ENCODE measurements at places on chromosomes 11 and 22.

GRCh38 chr22:23233084-23233531 is 52.8 kb downstream of the BCR start:
- no peak for DNase-seq

GRCh38 chr11:420054-420910 is 5.5 kb upstream of the SIGIRR start:
- no peak for DNase-seq

DNA sequence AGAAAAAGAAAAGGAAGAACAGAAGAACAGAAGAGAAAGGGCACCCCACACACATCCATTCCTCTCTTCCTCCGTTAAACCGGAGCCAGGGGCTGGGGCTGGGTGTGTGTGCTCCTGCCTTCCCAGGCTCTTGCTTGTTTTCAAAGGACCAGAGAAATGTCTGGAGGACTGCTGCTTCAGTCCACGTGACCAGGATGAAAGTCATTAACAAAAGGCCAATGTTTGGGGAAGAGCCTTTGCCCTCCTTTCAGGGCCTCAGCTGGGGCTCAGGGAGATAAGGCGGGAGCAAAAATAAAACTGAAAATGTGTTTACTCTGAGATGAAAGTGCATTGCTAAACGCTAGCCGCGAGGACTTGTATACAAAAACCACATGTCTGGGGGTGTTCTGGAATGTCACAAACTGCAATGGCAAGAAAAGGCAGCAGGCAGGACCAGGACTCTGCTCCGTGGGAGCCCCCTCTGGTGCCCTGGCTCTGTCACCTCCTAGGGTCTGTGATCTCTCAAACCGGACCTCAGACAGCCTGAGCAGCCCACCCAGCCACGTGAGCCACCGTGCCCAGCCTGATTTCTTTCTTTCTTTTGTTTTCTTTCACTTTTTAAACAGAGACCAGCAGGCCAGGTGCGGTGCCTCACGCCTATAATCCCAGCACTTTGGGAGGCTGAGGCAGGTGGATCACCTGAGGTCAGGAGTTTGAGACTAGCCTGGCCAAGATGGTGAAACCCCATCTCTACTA is 31.6 kb upstream of the MYH9 start:
- DNase-seq: peak; percentile 78

DNA sequence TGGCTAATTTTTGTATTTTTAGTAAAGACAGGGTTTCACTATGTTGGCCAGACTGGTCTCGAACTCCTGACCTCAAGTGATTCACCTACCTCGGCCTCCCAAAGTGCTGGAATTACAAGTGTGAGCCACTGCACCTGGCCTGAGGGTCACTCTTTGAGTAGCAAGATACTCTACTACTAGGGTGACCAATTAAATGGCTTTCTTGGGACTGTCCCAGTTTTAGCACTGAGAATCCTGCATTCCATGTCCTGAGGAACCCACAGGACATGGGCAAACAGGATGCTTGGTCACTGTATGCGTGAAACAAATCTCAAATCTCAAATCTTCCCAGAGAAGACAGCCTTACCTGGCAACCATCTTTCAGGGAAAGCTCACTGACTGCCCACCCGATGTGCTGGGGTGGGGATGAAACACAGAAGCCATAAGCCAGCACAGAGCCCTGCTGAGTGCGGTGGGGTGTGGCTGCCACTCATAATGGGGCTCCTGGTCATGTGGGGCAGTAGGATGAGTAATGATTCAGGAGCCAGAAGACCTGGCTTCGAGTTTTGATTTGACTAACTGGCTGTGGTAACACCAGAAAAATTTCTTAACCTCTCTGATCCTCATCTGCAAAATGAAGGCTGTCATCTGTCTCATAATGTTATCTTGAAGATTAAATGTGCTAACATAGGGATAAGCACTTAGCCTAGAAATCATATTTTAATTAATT is 11.5 kb downstream of the CLMP start:
- DNase-seq: no peak

GRCh38 chr11:57502870-57503269 is 12.6 kb downstream of the SLC43A1 start:
- DNase-seq: no peak

DNA sequence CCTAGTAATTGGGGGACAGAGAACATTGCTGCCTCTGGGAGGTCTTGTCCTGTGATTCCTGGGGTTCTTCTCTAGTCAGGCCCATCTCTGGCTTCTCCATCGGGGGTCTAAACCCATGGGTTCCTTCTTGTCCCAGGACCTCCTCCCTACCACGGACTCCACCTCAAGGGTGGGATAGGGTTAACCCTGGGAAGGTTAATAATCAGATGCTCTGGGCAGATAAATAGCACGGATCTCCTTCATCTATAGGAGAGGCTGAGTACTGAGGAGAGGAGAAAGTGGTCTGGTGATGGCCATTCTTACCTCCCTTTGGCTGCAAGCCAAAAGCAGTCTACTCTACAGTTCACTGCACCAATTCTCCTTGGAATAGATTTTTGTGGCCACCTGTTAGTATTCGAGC is 10.5 kb downstream of the HEPHL1 start:
- no peak for DNase-seq

GRCh38 chr11:97087419-97087818 is 697.6 kb downstream of the JRKL start:
- DNase-seq: no peak
